BE2C (cell line): ENCODE measurements at places on chromosomes 5 and 9.

GRCh38 chr5:62509806-62510205 is 68.8 kb upstream of the LRRC70 start:
- DNase-seq, result no peak

- no peak for DNase-seq
Observed at GRCh38 chr5:122942164-122942914, 94.2 kb downstream of the PPIC start.

DNA sequence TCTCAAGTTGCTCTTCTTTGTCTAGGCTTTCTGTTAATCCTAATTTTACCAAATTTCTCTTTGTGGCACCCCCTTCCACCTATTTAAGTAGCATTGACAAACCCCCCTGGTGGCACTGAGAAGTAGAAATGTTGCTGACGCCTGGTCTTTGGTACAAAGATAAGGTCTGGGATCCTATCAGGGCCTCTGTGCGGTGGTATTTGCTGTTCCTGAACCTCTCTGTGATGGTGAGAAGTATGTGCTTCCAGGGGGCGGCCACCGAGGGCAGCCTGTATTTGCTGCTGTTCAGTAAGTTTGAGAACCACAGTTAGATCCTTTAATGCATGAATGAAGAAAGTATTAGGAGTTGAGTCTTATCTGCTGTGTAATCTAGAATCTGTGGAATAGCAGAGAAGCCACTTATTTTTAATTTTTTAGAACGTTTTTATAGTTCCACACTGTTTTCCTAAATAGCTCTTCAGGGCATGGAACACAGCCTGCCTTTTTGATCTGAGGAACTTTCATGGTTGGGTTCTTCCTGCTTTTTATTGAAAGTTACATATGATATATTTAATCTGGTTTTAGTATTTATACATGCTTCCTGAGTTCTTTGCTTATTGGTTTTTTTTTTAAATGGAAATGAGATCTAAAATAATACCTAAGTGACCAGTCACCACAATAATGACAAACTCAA is 124.2 kb downstream of the TRIO start:
- no peak for DNase-seq

GRCh38 chr5:54883374-54884194 is 101.8 kb downstream of the ESM1 start:
- DNase-seq, result no peak

GRCh38 chr5:109611061-109611460 is 78.7 kb upstream of the MAN2A1 start:
- DNase-seq, result no peak

GRCh38 chr5:27682600-27682999 is 644.2 kb upstream of the CDH9 start:
- DNase-seq, result peak; percentile 26

- no peak for DNase-seq
Observed at GRCh38 chr5:151151793-151152192, 5.8 kb downstream of the ANXA6 start.

DNA sequence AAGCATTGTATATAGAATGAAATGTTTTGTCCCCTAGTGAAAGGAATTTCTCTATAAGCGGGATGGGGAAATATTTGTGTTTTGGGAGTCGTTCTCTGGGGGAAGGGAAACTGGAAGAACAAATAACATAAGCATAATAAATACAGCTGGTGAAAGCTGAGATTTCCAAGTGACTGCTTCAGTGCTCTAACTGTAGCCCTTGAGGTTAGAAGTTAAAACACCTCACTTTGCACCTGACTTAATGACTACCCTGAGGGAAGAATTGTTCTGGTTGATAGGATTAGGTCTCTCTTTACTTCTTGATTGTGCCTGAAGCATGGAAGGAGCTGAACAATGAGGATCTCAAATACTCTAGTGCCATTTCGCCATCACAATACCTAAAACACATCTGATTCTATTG is 307.4 kb downstream of the MAN2A1 start:
- no peak for DNase-seq

- DNase-seq, result no peak
Observed at GRCh38 chr9:133536536-133536935, 2.0 kb downstream of the ADAMTSL2 start.

DNA sequence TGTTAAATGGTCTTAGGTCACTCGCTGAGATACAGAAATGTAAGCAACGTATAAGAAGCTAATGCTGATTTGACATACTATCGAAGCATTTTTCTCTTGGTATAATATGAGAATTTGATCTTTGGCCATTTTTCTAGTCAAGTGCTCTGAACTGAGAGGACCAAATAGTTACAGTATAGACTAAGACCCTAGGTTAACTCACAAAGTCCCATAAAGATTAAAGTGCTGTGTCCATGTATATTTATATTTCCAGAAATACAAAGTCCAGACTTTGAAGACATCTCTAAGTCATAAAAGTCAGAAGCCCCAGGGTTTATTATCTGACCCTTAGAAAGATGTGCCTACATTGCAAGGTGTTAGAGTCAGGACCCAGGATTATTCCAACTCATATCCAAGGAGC is 752.4 kb upstream of the COX7C start:
- no peak for DNase-seq

DNA sequence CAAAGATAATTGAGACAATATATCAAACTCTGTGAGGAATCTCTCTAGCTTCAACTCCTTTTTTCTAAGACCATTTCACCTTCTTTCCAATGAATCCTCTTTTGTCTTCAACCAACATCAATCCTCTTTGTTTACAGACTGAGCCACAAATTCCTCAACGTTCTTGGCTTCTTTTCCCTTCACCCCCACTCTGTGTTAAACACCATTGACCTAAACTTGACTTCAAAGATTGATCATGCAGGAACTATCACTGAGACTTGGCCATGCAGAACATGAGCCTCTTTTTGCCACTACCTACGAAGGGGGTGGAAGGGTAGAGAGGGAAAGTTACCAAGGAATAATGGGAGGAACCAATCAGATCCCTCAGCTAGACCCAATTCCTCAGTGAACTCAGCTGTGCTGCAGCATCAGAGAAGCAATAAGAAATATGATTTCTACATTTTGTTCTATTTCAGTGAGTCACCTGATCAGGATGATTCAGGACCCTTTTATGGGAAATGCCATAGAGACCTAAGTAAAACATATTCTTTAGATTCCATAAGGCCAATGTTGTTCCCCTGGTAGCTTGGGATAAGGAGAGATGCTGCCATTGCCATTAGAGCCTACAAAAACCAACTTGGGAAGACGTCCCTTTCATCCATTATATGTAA is 187.7 kb upstream of the RGMB start:
- no peak for DNase-seq

GRCh38 chr5:151721087-151721646 is 34.5 kb upstream of the SPARC start:
- DNase-seq, result no peak

- DNase-seq, result no peak
Observed at GRCh38 chr9:12060811-12061210, 632.4 kb upstream of the TYRP1 start.

- DNase-seq, result no peak
Observed at GRCh38 chr9:78539904-78540303, 243.0 kb downstream of the PSAT1 start.

DNA sequence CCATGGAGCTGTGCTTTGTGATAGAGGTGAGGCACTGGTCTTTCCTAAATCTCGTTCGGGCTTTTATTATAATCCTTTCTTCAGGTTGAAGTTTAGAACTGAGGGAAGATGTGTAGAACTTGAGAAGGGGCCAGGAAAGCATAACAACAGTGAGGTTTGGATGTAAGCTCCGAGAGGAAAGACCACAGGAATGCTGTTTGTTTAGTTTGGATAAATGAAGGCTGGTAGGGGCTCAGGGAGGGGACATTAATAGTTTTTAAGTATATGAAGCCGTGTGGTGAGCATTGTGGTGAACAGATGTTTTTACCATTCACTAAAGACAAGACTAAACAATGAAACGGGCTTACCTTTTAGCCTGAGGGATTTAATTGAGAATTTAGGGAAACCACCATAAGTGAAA is 130.8 kb downstream of the ARHGAP26 start:
- no peak for DNase-seq

GRCh38 chr9:128144239-128145181 is 4.7 kb upstream of the LCN2 start:
- DNase-seq, result no peak

- DNase-seq, result no peak
Observed at GRCh38 chr9:2208465-2208864, 193.3 kb downstream of the SMARCA2 start.

- DNase-seq, result no peak
Observed at GRCh38 chr5:92494508-92494907, 1086.5 kb downstream of the NR2F1-AS1 start.

GRCh38 chr5:141534492-141535213 is 45.8 kb downstream of the PCDHGC5 start:
- DNase-seq, result no peak

DNA sequence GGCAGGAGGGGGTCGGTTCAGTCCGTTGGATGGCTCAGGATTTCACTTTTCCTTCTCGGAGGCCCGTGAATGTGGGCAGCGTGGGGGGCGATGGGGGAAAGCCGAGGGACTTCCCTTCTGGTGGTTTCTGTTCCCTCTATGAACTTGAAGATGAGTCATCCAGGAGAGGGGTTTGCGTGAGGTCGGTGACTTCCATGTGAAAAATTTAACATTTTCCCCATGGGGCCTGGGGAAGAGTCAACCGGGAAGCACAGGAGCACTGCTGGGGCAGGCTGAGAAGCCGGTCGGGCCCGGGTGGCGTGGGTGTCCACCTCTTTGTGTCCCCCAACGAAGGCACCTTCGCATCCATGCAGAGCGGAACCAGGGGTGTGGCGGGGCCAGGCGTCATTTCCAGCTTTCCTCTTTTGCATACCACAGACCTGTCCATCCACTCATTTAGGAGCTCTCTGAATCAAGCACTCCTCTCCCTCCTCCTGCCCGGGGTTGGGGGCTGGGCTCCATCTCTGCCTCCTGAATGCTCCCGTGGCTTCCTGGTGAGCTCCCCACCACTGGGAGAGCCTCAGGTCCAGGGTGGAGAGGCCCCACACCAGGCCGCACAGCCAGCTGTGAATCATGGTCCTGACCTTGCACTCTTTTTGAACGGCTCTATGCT is 68.4 kb downstream of the ANKRD33B start:
- DNase-seq, result no peak

DNA sequence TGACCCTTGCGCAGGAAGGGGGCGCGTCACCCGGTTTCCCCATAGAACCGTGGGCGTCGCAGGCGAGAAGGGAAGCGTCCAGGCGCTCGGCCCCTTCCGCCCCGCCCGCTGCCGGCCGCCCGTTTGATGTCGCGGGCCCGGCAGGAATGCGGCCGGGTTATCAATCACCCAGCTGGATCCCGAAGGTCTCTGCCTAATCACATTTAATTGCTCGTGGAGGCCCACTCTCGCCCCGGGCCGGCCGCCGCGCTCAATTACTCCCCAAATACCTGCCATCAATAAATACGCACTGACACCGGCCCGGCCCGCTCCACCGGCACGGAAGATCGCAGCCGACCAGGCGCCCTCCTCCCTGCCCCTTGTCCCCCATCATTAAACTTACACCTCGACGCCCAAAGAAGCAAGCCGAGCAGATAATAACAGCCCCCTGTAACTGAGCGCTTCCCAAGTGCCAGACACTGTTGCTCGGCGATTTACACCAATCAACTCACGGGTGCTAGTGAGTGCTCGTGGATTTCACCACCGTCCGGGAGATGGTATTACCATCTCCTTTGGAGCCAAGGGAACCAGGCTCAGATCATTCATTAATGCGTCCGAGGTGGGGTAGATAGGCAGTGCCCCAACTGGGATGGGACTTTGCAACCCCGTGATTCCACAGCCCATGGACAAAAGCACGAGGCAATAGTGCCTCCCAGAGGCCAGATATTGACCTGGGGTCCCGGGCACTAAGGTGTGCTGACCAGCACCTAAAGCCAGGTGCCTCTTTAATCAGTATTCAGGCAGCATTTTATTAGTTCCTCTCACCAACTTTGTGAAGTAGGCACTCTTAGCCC is 11.3 kb downstream of the MSX2 start:
- DNase-seq, result peak; percentile 63

DNA sequence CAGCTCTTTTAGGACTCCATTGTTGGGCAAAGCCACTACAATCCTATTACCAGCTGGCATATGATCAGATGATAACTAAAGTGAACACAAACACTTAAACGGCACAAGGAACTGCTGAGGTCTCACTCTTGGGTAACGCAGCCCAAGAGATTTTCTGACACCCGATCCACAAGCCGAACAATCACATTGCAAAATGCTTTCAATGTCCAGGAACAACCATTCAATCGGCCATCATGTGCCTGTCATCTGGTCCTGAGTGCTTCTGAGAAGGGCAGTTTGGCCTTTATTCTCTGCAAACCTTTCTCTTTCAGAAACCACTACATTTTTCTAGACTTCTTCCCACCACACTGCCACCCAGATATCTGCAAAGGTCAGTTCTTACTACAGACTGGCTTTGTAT is 283.1 kb downstream of the GLIS3 start:
- DNase-seq, result no peak

DNA sequence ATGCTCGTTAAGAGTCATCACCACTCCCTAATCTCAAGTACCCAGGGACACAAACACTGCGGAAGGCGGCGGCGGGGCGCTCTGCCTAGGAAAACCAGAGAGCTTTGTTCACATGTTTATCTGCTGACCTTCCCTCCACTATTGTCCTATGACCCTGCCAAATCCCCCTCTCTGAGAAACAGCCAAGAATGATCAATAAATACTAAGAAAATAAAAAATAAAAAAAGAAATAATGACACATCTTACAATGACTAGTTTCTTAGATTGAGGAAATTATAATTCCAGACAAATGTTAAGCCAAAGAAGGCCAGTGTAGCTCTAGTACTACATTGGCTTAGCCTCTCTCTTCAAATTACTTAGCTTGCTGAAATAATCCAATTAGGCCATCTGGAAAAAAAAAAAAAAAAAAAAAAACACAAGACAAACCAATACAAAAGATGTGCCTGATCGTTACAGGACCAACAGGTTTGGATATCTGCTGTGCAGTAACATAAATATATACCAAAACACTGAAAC is 58.0 kb downstream of the ANXA2R start:
- no peak for DNase-seq

DNA sequence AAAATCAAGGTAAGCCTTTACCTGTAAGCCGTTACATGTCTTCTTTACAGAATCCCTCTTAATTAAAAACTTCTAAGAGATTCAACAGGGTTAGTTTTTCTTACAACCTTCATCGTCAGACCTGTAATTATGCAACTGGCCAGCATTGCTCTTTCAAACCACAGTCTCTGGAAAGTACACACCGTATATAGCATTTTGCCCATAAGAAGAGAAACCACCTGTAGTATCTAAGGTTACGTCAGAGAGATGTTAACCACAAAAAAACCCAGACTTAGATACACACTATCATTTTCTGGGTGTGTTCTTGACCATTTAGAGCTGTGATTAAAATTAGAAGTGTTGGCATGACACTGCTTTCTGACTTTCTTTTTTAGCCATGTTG is 140.0 kb downstream of the MUSK start:
- DNase-seq, result no peak

GRCh38 chr5:132749506-132749905 is 2.3 kb downstream of the CCNI2 start:
- no peak for DNase-seq

- no peak for DNase-seq
Observed at GRCh38 chr5:13939638-13940037, 4.8 kb downstream of the DNAH5 start.
